Endothelial cell (in vitro differentiated cells): ENCODE measurements at places on chromosomes 2 and 18.

- H3K4me1 ChIP-seq: peaks cover 6% of the 10 kb centered on the region
- no peaks in the 10 kb centered on the region for H3K27me3 ChIP-seq
- DNase-seq: no peak
- no peak overlapping the region for H3K27ac ChIP-seq
These were observed 1377.6 kb upstream of the PIK3C3 start for GRCh38 chr18:40577239-40577980.

DNA sequence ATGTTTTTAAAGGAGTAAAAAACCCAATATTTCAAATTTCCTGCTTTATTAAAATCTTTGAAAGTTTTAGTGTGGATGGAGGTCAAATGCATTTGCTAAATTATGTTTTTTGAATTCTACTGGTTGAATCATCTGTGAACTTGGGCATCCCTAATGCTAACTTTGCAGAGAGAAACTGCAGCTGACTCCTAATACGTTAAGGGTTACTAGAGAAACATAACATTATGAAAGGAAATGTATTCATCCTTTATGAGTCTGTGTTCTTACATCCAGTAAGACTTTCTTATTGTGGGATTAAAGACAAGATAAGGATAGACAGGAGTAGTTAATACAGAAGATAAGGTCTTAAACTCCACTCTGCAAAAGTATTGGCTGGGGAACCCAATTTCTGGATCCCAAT lies 140.6 kb downstream of the FAM124B start:
- no peaks in the 10 kb centered on the region for H3K36me3 ChIP-seq
- H3K4me1 ChIP-seq: peaks cover 11% of the 10 kb centered on the region
- no peak overlapping the region for H3K27ac ChIP-seq
- no peak overlapping the region for H3K4me3 ChIP-seq

DNA sequence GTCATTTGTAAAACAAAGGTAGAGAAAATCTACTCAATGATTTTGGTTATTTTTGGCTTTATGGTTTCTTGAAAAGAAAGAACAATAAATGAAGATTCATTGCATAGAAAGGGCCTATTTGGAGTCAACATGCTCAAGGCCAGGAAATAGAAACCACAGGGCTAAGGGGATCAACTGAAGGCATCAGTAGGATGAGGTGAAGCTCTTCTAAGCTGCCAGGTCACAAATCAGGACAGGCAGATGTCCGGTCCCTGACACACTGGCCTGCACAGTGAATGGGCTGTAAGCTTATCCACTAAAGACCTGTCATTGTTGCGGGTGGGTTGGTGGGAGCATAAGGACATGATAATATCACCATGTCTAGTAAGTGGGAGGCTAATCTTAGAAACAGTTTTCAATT lies 31.6 kb upstream of the RNF138 start:
- H3K27ac ChIP-seq: no peak overlapping the region
- no peaks in the 10 kb centered on the region for H3K4me1 ChIP-seq
- DNase-seq: no peak
- peaks cover 1% of the 10 kb centered on the region for H3K27me3 ChIP-seq
- no peak overlapping the region for H3K4me3 ChIP-seq

DNA sequence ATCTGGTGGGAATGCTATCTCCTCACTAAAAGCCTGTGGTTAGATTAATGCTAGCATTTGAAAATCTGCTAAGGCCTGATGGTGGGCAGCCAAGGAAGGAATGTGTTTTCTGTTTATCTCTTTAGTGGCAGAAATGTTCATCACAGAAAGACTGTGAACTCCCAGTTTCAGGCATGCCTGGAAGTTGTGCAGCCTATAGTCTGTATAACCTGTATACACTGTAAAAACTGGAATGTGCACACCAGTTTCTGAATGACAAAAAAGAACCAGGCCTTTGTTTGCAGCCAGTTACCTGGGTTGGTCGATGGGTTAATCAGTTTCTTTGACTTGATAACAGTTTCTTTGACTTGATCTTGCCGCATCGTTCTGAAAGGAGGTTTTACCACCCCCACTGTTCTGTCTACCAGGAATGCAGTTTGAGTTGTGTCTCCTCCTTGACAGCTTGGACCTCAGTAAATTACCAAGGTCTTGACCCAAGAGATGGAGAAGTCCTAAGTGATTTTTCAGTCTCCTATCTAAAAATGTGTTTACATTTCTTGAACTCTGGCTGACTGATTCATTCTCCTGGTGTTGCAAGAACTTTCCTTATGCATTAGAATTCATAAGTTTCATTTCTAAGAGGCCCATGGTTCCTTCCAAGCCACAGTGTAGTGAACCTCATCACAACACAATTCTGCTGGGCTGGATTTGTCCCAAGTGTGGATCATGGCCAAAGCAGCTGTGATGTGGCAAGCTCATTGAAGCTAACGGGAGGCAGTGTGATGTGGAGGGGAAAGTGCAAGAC lies 62.2 kb downstream of the KIAA2012 start:
- DNase-seq: no peak
- H3K27me3 ChIP-seq: peaks cover 2% of the 10 kb centered on the region
- no peaks in the 10 kb centered on the region for H3K36me3 ChIP-seq

- no peak overlapping the region for H3K4me3 ChIP-seq
- H3K4me1 ChIP-seq: peaks cover 25% of the 10 kb centered on the region
- DNase-seq: no peak
- no peaks in the 10 kb centered on the region for H3K36me3 ChIP-seq
- H3K27me3 ChIP-seq: peaks cover 7% of the 10 kb centered on the region
These were observed 53.5 kb upstream of the RMDN2 start for GRCh38 chr2:37871456-37872191.

DNA sequence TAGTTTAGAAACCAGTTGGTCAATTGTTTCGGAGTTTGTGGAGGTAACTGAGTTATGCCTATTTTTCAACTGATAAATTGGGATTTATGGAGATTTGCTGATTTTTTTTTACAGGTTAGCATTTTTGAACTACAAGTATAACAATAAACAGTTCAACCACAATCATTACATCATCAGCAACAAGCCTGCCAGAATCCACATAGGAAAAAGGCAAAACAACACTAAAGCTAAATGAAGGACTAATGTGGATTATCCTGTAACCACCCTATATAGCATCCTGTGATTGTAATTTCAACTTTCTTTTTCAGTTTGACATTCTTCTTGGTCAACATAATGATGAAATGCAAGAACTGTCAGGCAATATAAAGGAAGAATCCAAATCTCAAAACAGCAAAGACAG lies 76.5 kb downstream of the CCDC102B start:
- no peaks in the 10 kb centered on the region for H3K4me1 ChIP-seq
- H3K36me3 ChIP-seq: peaks cover 5% of the 10 kb centered on the region
- no peak for DNase-seq

DNA sequence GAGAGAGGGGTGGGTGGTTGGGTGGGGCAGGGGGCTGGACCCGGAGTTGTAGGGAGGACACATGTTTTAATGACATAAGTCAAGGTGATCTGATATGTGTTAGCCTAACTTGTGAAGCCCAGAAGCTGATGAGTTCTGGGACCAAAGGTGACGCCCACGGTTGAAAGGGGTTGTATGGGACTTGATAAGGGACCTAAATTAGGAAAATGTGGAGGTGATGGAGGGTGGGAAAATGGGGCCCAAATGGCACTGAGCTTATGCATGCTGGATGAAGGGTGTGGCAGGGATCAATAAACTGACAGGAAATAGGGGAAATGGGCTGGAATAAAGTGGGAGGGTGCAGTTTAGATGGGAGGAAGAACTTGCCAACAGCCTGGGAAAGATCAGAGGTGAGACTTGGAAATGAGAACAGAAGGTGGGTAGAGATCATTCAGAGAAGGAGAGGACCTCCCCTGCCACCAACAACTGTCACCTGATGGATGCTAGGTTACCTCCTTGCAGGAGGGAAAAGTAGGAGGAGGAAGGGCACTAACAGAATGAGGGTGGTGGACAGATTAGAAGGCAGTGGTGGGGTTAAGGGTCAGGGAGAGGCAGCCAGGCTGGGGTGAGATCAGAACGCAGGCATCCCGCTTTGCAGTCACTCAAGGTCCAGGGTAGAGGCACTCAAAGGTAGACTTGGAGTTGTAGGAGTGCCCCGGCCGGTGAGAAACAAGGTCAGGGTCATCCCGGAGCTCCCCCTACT lies 15.3 kb downstream of the WNT10A start:
- H3K27me3 ChIP-seq: peaks cover 47% of the 10 kb centered on the region
- peaks cover 9% of the 10 kb centered on the region for H3K36me3 ChIP-seq
- peak overlapping the region; percentile 37 for H3K4me3 ChIP-seq
- peak overlapping the region; percentile 57 for H3K27ac ChIP-seq
- DNase-seq: no peak
- peaks cover 12% of the 10 kb centered on the region for H3K4me1 ChIP-seq

- H3K4me3 ChIP-seq: no peak overlapping the region
- no peaks in the 10 kb centered on the region for H3K36me3 ChIP-seq
- H3K27me3 ChIP-seq: no peaks in the 10 kb centered on the region
- peaks cover 9% of the 10 kb centered on the region for H3K4me1 ChIP-seq
- H3K27ac ChIP-seq: no peak overlapping the region
These were observed 149.1 kb upstream of the MGAT5 start for GRCh38 chr2:134104754-134105153.

GRCh38 chr18:31156821-31157763 lies 5.6 kb downstream of the DSC1 start:
- H3K4me1 ChIP-seq: no peaks in the 10 kb centered on the region
- DNase-seq: no peak
- H3K27ac ChIP-seq: no peak overlapping the region
- no peak overlapping the region for H3K4me3 ChIP-seq
- no peaks in the 10 kb centered on the region for H3K27me3 ChIP-seq
- no peaks in the 10 kb centered on the region for H3K36me3 ChIP-seq

DNA sequence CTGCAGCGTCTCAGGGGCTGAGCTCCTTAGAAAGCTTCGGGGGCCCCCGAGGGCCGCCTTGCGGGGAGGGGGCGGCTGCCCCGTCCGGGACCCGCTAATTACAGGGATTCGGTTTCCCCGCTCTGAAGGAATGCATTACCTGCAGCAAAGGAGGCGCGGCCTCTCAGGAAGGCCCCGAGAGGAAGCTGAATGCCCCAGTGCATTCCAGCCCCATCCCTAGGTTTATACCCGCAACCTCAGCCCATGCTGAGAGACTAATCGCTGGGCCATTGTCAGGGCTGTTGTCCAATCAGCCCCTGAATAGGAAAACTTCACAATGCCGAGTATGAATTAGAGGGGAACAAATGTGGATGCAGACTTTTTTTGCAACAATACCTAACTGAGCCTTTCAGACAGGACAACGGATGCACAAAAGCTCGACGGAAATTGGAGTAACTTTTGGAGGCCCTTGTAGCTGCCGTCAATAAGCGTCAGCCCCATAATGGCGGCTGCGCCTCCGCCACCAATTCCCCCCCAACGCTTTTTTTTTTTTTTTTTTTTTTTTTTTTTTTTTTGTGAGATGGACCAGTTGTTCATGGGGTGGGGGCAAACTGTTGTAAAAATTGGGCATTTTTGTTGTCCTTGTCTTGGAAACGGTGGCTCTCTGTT lies 138.6 kb upstream of the SIX3 start:
- peaks cover 27% of the 10 kb centered on the region for H3K4me1 ChIP-seq
- peaks cover 12% of the 10 kb centered on the region for H3K27me3 ChIP-seq
- H3K36me3 ChIP-seq: no peaks in the 10 kb centered on the region
- peak; percentile 43 for DNase-seq
- H3K27ac ChIP-seq: peak overlapping the region; percentile 57

- no peaks in the 10 kb centered on the region for H3K27me3 ChIP-seq
- DNase-seq: no peak
- no peaks in the 10 kb centered on the region for H3K36me3 ChIP-seq
- no peaks in the 10 kb centered on the region for H3K4me1 ChIP-seq
These were observed 208.9 kb downstream of the MIB1 start for GRCh38 chr18:21949326-21950015.

DNA sequence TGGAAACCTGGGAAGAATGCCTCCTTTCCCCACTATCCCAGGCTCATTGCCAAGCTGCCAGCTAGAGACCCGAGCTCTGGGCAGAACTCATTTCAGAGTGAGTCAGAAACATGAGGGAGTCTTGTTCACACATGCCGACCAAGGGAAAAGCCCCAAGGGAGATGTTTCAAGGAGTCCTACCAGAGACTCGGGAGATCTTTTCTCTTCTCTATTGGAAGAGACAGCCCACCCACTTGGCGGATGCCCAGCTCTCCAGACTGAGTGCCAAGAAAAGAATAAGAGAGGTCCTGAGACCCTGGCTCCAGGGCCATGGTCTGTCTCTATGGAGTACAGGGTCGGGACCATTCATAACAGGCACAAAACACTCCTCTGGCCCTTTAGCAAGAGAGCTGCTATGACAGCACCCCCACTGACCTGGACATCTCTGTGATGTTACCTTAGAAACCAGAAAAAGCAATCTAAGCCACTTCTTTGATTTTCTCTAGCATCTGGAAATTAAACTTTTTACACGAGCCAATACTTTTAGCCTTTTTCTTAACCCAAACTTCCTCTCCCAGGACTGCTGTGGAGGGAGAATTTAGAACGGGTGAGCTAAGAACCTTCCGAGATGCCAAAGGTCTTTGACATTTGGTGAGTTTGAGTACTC lies 18.5 kb upstream of the IGFBP5 start:
- H3K4me1 ChIP-seq: no peaks in the 10 kb centered on the region
- no peaks in the 10 kb centered on the region for H3K36me3 ChIP-seq
- H3K4me3 ChIP-seq: no peak overlapping the region

GRCh38 chr18:40752316-40752715 lies 1202.7 kb upstream of the PIK3C3 start:
- H3K4me3 ChIP-seq: no peak overlapping the region
- DNase-seq: no peak
- no peaks in the 10 kb centered on the region for H3K36me3 ChIP-seq
- H3K27ac ChIP-seq: no peak overlapping the region

DNA sequence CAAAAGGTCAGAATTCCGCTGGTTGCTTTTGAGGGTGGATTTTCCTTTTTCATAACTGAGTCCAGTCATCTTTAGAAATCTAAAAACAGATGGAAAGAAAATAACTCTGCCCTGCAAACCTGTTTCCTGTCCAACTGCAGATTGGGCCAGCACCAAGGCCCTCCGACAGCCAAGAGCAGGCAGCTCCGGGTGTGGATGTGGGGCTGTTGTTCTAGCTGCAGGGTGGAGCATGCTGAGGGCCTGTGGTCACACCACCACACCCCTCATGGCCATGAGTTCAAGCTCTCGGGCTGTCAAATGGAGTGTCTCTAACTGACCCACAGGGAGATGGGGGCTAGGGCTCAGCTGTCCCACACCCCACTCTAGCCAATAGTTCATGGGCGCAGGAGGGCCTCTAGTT lies 69.3 kb upstream of the BZW1 start:
- DNase-seq: no peak
- H3K4me1 ChIP-seq: no peaks in the 10 kb centered on the region
- H3K4me3 ChIP-seq: no peak overlapping the region
- H3K27ac ChIP-seq: no peak overlapping the region
- no peaks in the 10 kb centered on the region for H3K36me3 ChIP-seq
- H3K27me3 ChIP-seq: peaks cover 12% of the 10 kb centered on the region

DNA sequence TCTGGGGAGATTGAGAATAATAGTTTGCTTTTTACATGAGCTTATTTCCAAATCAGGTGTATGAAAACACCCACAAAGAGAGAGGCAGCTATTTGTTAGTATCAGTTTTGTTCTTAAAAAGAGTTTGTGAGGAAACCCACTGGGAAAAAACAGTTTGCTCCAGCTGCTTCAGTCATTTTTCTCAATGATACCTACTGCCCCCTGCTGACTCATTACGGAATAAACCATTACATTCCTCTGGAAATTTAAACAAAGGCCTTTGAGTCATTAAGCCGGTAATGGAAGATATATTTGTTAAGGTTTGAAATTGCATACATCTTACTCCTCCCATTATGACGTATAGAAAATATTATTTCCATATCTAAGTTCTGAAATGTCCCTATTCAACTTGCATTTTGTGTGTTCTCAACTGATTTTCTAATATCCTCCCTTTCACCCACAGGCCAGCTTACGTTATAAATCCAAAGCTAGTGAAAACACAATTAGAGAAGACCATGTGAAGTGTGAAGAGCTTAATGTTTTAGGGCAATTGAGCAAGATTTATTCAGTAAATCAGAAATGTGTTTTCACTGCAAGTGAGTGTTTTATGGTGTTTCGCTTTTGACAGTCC lies 761.6 kb downstream of the DSC3 start:
- no peak overlapping the region for H3K27ac ChIP-seq
- DNase-seq: peak; percentile 61
- H3K4me3 ChIP-seq: no peak overlapping the region
- no peaks in the 10 kb centered on the region for H3K4me1 ChIP-seq
